ENCODE measurements at places on chromosomes 11 and 22.

- no peak for DNase-seq
Measured at GRCh38 chr22:29917052-29917902, 34.3 kb downstream of the MTMR3 start.

GRCh38 chr11:27696115-27696514, 4.1 kb downstream of the BDNF start:
- no peak for DNase-seq

- no peak for DNase-seq
Measured at GRCh38 chr22:47144076-47144765, 381.8 kb downstream of the TBC1D22A start.

DNA sequence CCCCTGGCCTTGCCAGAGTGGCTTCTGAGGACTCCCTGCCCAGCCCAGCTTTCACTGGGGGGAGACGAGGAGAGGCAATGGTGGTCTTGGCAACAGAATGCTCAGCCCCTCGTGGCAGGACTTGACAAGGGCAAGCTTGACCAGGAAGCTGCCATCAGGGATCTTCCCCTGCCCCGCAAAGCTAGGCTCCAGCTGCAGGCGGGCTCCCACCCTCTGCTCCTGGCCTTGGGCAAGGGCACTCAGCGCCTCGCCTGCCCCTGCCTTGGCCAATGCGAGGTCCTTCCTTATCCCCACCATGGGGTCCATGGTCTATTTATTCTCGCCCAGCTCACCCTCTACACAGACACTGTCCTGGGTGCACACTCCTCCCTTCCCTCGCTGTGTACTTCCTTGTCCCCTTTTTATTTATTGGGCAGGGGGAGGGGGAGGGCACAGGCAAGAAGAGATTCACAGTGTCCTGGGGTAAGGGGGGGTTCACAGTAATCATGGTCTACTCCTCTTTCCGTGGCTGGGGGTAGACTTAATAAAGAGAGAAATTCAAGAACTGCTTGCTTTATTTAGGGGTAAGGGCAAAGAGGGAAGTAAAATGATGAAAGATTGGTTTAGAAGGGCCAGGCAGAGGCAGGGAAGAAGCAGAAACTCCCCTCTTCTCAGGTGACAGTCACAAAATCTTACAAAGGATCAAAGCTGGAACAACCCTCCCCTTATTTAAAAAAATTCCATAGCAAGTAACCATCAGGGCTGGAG, 1.6 kb downstream of the GPHA2 start:
- DNase-seq: no peak

DNA sequence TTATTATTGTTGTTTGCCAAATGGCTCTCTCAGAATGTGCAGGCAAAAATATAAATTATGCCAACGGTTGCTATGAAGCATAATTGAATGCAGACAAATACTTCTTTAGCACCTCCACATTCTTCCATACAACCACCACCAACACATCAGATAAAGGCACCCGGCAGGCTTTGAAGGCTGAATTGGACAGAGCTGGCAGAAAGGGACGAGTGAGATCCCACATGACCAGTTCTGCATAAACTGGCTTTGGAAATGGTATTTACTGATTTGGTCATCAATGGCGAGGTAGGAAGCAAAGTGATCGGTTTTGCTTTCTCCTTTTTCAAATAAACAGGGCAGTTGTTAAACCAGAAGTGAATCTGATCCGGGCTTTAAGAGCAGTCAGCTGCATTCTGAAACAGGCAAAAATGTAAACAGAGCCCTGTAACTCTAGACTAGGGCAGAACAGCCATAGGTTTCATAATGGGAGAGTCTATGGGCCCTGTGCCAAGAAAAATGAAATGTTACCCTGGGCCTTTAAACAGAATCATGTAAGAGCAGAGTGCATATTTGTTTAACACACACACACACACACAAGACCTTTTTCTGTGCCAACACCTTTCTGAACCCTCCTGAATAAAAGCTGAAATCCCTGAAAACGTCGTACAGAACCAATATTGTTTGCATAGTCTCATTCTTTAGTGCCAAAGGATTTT, 97.7 kb downstream of the MPPED2 start:
- no peak for DNase-seq

DNA sequence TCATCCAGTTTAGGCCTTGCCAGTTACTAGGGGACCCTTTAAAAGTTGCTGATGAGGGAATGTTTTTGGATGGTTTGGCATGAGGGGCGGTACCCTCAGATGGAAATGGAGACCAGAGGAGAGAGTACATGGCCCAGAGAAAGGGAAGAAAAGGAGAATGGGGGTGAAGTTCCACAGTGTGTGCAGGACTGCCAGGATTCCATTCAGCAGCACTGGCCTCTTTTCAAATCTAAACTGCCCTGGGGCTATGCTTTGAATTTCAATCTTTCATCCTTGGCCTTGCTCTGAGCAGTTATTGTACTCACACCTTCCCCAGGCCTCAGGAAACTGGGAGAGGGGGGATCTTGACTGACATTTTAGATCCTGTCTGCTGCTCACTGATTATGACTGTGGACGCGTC, 3.0 kb downstream of the SLC3A2 start:
- no peak for DNase-seq
